T-helper 17 cell (primary cell): ENCODE measurements at places on chromosomes 12 and 14. TPM values are rescaled to one million over a fixed set of nuclear protein-coding genes. Genes with fewer than 3 reads are reported as not detected.

RILPL2 gene
- total RNA-seq: 11.8 TPM

SRRM4 gene
- total RNA-seq: not detected

DNA sequence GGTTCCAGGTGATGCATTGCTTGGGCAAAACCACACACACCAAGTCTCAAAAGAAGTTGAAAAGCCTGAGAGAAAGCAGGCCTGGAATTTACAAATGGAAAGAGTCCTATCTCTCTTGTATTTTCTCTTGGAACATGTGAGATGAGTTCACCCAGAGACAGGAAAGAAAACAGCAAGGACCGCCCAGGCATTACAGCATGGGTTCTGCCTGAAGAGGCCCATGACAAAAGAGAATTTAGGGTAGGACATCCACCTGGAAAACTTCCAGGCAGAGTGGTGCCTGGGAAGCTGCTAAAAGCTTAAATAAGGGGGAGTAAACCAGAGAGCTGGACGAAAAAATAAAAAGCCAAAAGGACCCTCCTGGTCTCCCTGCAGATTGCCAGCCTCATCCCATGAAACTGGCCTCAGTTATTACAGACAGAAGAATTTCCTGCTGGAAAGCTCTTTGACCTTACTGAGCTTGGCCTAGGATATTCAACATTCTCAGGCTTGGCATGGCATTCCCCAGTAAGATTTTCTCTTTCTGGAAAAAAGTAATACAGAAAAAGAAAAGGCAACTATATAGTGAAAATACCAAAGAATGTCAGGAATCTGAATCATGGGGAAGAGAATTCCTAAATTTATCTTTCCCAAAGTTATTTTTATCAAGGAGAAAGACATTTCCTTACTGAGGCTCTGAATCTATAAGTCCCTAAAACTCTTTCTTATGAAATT, 121.3 kb upstream of the NUDT4 start:
- H3K36me3 ChIP-seq: no peaks in the 10 kb centered on the region
- no peaks in the 10 kb centered on the region for H3K27me3 ChIP-seq
- H3K4me3 ChIP-seq: no peak overlapping the region
- no peak overlapping the region for H3K27ac ChIP-seq
- no peak for DNase-seq
- H3K4me1 ChIP-seq: no peaks in the 10 kb centered on the region

- H3K4me3 ChIP-seq: no peak overlapping the region
- H3K27me3 ChIP-seq: peaks cover 45% of the 10 kb centered on the region
- no peaks in the 10 kb centered on the region for H3K36me3 ChIP-seq
- no peak overlapping the region for H3K27ac ChIP-seq
These were observed 17.4 kb upstream of the KRT7 start for GRCh38 chr12:52215587-52216031.

DNA sequence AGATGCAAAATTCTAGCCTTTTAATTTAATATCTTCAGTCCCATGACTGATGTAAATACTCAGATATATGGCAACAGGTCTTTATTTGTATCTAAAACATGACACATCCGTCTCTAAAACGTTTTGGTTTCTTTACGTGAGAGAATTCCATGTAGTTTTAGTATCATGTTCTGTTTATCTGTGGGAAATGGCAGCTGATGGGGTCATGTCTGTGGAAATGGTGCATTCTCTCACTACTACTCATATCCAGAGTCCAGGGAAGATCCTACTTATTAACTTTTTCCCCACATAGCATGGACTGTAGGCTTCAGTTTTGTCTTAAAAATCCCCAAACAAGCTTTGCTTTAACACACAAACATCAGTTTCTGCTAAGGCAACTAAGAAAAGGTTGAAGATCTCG, 53.8 kb downstream of the SPTLC2 start:
- H3K27me3 ChIP-seq: no peaks in the 10 kb centered on the region
- H3K4me3 ChIP-seq: no peak overlapping the region
- peaks cover 2% of the 10 kb centered on the region for H3K36me3 ChIP-seq
- peaks cover 8% of the 10 kb centered on the region for H3K4me1 ChIP-seq
- H3K27ac ChIP-seq: no peak overlapping the region

- H3K4me1 ChIP-seq: no peaks in the 10 kb centered on the region
- H3K4me3 ChIP-seq: no peak overlapping the region
- peaks cover 5% of the 10 kb centered on the region for H3K27me3 ChIP-seq
- H3K36me3 ChIP-seq: no peaks in the 10 kb centered on the region
- H3K27ac ChIP-seq: no peak overlapping the region
These were observed 148.9 kb upstream of the SLCO1C1 start for GRCh38 chr12:20546267-20546666.

GRCh38 chr12:115377230-115377629, 693.3 kb upstream of the TBX3 start:
- H3K27me3 ChIP-seq: no peaks in the 10 kb centered on the region
- no peaks in the 10 kb centered on the region for H3K36me3 ChIP-seq
- H3K4me3 ChIP-seq: no peak overlapping the region
- no peak overlapping the region for H3K27ac ChIP-seq
